ENCODE measurements at places on chromosomes 1 and 21.

- no peak for DNase-seq
Measured at GRCh38 chr1:213714645-213715044, 273.1 kb upstream of the PROX1 start.

- peak; percentile 65 for DNase-seq
Measured at GRCh38 chr1:54850737-54851136, 36.3 kb downstream of the DHCR24 start.

- no peak for DNase-seq
Measured at GRCh38 chr21:46087641-46088040, 10.3 kb upstream of the COL6A2 start.

- DNase-seq, result no peak
Measured at GRCh38 chr1:44406737-44407429, 1.8 kb downstream of the RNF220 start.

DNA sequence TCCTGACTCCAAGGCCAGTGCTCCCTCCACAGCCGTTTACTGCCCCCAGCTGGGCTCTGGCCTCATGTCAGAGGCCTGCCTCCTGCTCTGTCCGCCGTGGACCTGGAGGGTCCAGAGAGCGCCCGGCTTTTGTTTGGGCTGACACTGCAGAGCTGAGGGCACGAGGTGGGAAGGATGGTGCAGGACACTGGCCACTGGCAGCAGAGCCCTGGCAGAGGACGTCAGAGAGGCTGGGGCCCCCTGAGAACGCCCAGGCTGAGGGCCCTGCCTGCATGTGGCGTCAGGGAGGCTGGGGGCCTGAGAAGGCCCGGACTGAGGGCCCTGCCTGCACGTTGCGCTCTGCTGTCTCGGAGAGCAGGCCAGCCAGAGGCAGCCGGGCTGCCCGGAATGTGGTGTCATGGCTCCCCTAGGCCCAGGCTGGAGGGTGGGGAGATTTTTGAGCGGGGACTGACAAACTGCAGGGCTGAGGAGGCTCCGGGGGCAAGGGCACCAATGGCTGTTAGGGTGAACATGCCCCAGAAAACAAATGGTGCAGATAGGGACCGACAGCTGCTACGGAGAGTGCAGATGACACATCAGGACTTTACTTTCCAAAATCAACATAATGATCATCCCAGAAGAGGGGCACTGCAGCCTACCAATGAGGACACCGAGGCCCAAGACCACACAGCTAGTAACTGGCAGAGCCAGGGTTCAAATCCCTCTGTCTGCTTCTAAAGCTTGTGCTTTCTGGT lies 31.7 kb downstream of the SLC66A1 start:
- DNase-seq, result no peak

GRCh38 chr1:153566414-153567371 lies 1.0 kb upstream of the S100A2 start:
- peak; percentile 100 for DNase-seq

DNA sequence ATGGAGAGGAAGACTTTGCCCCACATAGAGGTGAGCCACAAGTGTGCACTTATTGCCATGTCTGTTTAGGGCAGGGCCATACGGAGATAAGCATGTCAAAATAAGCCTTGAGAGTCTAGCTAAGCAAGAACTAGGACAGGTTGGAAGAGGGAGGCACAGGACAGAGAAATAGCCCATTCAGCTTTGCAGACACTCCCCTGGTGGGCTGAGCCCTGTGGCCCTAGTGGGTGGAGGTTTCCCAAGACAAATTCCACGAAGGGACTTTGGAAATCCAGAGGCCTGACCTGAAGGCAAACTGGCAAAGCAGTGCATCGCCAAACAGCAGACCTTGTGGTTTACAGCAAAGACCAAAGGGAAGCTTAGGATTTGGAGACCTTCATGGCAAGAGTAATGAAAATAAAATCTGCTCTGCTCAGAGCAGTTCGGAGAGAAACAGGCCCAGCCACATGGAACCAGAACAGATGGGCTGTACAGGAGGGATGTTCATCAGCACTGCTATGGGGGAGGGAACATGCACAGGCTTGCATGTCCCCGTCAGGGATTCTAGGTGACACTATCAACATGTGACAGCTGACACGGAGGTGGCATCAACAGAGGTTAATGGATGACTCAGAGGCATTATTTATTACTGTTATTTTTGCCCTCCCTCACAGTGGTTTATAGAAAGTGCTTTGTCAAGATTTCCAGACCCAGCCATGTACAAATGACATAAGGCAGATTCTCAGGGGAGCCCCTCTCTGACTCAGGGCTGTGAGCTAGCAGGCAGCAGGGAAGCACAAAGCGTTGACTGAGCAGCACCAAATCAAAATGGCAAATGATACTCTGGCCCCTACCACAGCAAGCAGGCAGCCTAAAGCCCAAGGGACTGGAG lies 90.1 kb upstream of the IRF2BP2 start:
- DNase-seq, result peak; percentile 72

GRCh38 chr1:112356765-112357164 lies 39.2 kb upstream of the CTTNBP2NL start:
- DNase-seq, result no peak

GRCh38 chr1:61090546-61091202 lies 8.3 kb downstream of the NFIA start:
- no peak for DNase-seq

- no peak for DNase-seq
Measured at GRCh38 chr1:37410105-37410504, 64.3 kb upstream of the ZC3H12A start.

DNA sequence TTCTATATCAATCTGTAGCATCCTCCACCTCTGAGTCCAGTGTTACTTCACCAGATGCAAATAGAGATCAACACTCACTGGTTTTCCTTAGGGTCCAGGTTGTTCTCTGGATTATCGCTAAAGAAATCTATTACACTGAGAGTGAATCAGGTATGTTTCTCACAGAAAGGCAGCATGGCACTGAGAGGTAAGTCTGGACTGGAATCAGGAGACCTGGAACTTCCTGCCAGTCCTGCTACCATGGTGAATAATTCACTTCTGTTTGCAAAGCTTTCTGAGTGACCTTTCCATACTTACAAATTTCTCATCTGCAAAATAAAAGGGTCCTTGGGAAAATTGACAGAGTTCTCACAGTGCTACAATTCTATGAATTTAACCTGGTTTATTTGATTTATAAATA lies 1583.3 kb downstream of the MRPL39 start:
- DNase-seq, result no peak

DNA sequence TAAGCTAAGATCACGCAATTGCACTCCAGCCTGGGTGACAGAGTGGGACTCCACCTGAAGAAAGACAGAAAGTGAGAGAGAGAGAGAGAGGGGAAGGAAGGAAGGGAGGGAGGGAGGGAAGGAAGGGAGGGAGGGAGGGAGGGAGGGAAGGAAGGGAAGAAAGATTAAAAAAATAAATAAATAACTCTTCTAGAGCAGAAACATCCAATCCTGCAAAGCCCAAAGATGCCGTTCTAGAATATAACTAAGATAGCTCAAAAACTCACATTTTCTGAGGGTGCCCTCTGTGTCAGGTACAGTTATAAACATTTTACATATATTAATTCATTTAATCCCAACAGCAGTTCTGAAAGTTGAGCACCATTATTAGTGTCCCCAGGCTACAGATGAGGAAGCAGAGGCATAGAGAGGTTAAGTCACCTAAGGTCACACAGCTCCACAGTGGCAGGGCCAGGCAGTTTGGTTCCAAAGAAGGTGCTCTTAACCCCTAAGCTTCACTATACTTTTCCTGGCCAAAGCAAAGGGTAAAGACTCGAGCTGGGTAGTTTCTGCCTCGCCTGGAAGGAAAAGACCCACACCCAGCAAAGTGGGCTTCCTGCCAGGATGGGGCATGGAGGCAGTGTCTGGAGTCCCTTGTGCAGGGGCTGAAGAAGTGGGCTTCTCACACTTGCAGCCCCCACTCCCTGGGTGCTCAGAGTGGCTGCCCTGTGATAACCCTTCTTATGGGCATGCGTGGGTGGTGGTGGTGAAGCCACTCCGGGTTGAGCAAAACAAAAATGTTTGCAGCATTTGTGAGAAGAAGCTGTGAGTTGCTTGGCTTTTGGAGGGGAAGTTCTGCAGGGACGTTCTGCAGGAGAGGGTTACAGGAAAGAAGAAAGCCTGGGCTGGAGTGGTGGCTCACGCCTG lies 7.9 kb upstream of the PIK3CD start:
- no peak for DNase-seq

DNA sequence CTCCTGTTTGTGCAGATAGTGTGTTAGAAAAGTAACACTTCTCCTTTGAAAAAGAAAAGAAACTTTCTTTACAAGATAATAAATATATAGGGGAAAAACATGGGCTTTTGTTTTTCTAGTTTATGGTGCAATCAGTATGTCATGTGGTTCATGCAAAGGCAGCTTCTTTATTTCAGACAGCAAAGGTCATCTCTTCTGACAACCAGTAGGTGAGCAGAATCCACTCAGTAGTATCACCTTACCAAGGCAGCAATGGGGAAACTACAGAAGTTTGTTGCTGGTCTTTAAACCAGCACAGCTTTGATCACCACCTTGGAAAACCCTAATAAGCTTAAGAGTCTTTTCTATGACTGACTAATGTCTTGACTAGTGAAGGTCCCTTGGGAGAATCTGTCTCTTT lies 13.0 kb upstream of the SAMSN1 start:
- DNase-seq, result no peak

- peak; percentile 46 for DNase-seq
Measured at GRCh38 chr1:206513312-206514111, 6.2 kb downstream of the RASSF5 start.

DNA sequence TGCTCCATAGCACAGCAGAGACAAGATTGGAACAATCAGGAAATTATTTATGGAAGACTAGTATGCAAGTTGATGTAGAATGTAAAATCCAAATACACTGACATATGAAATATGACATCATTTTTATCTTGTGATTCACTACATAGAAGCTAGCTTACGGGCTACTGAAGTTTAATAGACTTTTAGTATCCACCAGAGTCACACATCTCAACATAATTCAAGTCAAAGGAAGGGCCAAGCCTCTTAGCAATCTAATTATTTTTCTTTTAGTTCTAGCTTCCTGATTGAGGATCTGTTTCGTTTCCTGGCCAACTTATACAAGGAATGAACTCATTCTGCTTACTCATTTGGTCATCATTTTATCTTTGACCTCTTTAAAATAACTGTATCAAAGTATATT lies 234.4 kb upstream of the CHRM3 start:
- DNase-seq, result no peak

DNA sequence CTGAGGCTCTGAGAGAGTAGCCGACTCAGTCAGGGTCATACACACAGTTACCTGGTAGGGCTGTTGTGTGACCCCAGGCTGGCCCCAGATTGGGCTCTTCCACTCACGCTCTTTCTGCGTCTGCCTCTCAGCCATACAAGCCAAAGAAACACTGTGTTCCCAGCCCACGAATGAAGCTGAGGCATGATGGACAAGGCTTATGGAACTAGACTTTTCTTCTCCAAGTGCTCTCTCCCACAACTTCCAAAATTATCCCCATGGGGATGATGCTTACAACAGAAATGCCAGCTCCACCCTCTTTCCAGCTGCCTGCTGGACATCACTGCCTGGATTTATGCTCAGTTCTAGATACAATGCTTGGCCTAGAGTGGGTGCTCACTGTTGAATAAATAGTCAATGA lies 102.8 kb upstream of the JUN start:
- no peak for DNase-seq

GRCh38 chr1:198907423-198907746 lies 268.5 kb downstream of the PTPRC start:
- no peak for DNase-seq

DNA sequence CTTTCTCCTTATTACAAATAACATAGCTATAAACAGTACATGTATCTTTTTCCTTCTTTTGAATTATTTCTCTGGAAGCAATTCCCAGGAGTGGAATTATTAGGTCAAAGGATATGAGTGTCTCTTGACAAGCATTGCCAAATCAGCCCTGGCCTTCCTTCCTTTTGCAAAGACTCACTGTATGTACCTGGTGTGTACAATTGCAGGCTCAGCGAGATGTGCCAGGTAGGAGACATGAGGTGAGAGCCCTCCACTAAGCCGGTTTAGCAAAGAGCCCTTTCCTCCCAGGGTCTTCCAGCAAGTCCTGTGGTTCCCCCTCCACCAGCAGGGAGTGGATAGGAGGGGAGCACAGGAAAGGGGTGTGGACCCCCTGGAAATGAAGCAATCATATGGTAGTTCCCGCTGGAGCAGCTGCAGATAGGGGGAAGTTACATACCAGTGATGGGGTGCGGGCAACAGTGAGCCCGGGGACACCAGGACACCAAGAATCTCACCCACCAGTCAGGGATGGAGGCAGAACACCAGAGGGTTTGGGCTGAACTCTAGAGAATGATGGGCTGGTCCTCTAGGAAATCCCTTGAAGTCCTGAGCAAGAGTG lies 18.3 kb downstream of the RCSD1 start:
- DNase-seq, result no peak

DNA sequence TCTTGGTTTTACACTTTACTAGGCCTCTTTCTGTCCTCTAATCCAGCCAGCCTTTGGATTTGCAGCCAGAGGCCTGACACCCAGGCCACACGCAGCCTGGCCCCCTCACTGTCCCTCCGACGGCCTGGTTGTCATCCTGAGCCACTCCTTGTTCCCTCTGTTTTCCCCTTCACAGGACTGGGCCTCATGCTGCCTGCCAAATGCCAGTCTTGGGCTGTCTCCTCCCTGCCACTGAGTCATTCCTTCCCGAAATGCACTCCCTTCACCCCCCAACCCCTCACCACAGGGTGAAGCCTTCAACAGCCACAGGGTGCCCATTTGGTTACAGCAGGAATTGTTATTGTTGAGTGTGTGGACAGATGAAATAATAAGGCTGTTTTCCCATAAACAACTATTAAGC lies 21.3 kb downstream of the ACOT11 start:
- DNase-seq, result peak; percentile 57

DNA sequence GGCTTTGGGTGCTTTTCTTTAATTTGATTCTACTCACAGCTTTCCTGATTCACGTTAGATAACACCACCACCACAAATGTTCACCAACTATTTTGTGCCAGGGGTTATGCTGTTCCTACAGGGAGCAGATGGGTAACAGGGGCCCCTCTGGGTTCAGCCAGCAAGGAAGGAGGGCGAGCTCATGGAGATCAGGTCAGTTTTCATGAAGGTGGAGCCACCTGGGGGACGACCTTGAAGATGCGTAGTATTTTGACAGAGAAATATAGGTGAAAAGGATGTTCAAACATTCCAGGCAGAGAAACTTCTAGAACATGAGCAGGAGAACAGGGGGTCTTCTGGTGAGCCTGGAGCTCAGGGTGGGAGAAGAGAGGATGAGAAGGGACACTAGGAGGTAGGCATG lies 28.9 kb downstream of the KIAA0040 start:
- DNase-seq, result no peak
